ENCODE measurements at places on chromosomes 2 and 18.

- DNase-seq, result no peak
Measured at GRCh38 chr2:217033186-217033585, 173.3 kb upstream of the TNP1 start.

DNA sequence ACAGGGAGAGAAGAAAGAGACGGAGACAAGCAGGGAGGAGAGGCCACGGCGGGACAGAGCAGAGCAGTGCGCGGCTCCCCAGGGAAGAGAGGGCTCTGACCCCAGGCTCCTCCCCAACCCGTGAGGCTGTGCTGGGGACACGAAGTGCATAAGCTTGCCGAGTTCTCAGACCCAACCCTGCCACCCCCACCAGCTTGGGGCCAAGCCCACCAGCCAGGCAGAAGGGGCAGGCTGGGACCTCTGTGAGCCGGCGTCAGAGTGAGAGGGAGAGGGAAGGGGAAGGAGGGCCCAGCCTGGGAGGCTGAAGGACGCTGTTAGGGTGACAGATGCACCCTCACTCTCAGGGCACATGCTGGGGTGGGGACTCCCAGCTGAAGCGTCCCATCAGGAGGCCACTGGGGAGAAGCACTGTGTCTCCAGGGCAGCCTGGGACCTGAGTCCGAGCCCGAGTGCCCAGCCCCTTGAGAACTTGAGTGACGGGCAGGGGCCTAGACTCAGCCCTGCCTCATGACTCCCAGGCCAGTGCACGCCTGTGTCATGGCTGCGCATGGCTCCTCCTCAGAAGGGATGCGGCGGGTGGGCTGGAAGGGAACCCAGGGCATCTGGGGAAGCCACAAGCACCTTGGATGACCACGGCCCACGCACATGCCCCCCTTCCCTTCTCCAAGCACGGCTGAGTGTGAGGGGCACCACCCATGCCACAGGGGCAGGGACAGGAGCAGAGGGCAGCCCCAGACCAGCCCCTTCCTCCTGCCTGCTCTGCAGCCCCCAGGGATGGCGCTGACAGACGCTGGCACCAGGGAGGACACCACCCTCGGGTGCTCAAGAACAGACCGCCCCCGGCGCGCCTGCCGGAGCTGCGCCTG lies 31.0 kb downstream of the MTERF4 start:
- DNase-seq, result no peak

- no peak for DNase-seq
Measured at GRCh38 chr2:166417669-166418068, 41.9 kb upstream of the SCN9A start.

DNA sequence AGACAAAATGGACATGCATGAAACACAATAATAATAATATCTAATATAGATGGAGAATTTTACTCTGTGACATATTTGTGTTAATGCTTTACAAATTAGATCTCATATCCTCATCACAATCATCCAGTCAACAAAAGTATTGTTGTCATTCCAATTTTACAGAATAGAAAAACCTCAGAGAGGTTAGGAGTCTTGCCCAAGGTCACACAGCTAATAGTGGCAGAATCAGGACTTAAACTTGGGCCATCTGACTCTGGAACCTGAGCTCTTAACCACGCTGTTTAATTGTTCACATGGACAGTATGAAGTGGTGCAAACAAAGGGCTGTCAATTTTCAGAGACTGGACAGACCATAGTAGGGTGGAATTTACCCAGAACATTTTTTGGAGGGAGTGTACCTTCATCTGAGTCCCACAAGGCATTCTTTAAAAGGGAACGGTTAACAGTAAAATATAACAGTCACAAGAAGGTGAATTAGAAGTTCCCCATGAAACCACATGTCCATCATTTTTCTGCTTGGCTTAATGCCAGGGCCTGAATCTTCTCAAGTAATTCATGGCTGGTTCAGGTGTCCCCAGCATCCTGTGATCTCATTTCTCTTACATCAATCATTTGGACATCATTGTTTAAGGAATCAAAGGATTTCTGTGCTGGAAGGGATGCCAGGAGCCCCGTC lies 35.4 kb upstream of the CCDC93 start:
- DNase-seq, result no peak

DNA sequence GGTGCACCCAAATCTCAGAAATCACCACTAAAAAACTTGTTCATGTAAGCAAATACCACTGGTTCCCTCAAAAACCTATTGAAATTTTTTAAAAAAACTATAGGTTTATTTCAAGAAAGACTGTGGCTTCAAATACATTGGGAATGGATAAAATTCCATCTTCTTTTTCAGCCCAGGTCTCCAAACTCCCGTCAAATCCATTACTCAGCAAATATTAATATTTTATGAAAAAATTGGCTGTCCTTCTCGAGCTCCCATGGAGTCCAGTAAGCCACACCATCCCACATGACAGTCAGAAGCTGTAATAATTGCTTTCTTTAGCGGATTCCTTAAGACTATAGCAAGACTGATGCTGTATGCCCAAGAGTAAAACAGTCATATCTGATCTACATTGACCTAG lies 204.4 kb upstream of the DOK6 start:
- DNase-seq, result no peak

- no peak for DNase-seq
Measured at GRCh38 chr2:18626256-18626668, 36.9 kb upstream of the NT5C1B start.

GRCh38 chr2:3598912-3599854 lies 4.3 kb downstream of the COLEC11 start:
- no peak for DNase-seq

- no peak for DNase-seq
Measured at GRCh38 chr2:178412047-178412446, 38.9 kb downstream of the PRKRA start.

Data from CD4-positive, alpha-beta T cell treated with Interleukin-17A for 1 hour (primary cell).